ENCODE measurements at places on chromosomes 7 and 10.

- no peak for DNase-seq
Observed at GRCh38 chr7:135147899-135148721, at the start of gene TMEM140. Gene TMEM140, plus strand, starts transcription at chr7:135148072. Its CDS starts 16,370 bp downstream, at chr7:135164442.

GRCh38 chr7:148485618-148486017 lies 104.9 kb upstream of the C7orf33 start:
- no peak for DNase-seq

DNA sequence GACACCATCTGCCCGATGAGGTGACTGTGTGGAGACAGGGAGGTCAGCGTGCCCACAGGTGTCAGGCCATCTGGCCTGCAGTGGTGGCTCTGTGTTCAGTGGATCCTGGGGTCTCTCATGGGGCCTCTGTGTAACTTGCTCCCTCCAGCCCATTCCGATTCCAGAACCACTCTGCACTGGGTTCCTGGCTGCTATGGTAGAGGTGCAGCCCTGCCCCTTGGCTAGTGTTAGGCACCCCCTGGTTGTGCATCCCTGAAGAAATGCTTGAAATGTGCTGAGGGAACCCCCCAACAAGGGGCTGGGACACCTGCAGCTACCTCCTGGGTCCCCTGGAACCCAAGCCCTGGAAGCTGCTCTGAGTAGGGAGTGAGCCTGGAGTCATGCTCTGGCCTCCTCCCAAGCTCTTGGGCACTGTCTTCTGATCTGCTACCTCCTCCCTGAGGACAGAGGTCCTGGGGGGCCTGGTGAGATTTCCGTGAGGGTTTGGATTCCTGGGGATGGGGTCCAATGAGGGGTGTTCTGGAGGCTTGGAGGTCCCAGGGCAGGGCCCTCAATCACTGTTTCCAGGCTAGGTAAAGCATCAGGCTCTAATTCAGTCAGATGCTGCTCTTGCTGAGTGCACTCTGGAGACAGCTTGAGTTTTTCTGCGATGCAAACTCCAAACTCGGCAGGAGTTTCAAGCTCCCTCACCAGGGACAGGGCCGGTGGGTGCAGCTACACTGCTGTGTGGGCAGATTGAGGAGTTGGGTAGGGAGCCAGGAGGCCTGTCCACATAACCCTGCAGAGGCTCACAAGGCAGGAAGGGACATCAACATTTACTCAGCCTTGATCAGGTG lies 27.7 kb downstream of the RAMP3 start:
- DNase-seq, result no peak

GRCh38 chr10:120477743-120478141 lies 20.7 kb downstream of the PLPP4 start:
- no peak for DNase-seq

DNA sequence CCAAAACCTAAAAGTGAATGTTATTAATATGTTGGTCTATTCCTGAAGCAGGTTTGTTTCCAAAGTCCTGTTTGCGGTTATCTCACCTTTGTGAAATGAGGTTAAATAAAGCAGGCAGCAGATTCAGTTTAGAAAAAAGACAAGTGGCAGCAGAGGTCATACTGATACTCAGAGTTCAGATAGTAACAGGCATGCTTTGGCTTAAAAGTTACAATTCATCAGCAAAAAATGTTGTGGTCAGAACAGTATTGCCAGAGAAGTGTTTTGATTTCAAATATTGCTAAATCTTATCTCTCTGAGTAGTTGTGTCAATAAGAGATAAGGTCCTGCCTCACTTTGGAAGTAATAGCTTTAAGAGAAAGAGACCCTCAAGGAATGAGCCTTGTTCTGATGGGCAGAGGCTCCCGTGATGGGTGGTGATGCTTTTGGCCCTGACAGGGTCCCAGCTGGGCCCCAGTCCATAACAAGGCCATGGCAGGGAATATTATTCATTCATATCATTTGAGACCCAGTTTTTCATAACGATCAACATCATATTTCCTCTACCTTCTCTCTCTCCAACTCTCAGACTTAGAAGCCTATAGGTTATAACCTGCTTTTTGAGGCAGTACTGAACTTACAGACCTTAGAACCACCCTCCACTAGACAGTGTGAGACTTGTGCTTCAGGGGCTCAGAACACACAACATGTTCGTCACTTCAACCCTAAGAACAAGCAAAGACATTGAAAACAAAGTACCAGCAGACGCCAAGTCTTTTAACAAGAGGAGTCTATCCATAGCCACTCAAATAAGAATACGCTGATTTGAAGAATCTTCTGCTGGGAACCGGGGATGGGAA lies 58.5 kb upstream of the AHR start:
- no peak for DNase-seq
